Foreskin keratinocyte (primary cell): ENCODE measurements at places on chromosomes 4 and X.
A peak's percentile ranks its signal among the peaks of the same experiment; 100 is the strongest.

DNA sequence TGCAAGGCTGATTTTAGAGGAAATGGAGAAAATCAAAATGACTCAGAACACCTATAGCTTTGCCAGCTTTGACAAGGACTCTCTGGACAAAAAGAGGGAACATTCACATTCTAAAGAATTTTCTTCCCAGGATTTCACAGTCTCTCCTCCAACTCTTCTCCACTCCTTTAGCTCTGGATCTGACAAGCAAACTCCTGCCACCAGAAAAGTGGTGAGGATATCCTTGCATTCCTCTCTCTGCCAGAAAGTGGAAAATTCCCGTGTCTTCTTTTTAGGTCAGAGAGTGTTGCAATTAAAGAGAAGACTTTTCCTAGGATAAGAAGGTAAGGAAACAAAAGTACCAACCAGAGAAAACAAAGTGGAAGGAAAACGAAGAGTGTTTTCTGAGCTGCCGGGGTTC lies 16.1 kb upstream of the PDGFRA start:
- no peak for DNase-seq

DNA sequence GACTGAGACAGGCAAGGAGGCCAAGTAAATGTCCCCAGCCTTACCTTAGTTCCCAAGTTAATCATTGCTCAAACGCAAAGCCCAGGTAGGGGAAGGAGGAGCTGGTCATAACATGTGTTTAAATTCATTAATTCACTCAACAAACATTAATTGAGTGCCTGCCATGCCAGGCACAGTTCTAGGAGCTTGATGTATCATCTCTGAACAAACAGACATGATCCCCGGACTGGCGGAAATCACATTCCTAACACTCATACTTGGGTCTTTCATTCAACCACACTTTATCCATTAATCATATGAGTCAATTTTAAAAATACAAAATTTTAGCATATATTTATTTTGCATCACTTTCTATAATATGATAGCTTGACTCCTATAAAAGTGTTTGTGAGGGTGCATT lies 335.3 kb upstream of the NOCT start:
- DNase-seq = no peak

DNA sequence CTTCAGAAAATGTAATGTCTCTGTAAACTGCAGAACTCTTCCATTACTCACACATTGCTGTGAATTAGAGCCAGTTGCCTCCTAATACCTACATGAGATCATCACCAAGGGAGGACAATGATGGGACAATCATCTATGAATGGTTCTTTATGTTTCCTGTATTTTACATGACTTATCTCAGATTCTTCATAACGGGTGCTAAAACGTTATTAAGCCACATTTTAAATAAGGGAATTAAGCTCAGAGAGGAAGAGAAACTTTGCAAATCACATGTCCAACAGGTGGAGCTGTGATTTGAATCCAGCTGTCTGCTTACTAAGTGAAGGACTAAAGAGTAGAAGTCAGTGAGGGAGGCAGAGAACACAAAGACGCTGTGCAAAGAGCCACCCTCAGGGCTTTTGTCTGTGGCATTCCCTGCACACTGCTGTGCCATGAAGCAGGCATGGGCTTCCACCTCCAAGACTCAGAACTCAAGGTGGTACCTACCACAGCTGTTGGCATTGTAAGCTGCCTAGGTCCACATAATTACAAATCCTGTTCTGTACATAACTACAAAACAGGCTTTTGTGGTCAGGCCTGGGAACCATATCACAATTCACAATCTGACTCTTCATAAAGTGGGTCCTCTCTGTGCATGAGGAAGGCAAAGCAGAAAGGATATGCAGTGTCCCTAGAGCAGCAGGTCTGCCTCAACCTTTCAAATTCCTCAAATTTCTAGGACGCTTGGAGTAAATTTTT lies 12.8 kb downstream of the TBC1D9 start:
- peak; percentile 72 for DNase-seq

- DNase-seq = no peak
Observed at GRCh38 chr4:65968831-65969558, 298.7 kb upstream of the EPHA5 start.

- no peak for DNase-seq
Observed at GRCh38 chr4:6751611-6752485, 30.7 kb upstream of the KIAA0232 start.

DNA sequence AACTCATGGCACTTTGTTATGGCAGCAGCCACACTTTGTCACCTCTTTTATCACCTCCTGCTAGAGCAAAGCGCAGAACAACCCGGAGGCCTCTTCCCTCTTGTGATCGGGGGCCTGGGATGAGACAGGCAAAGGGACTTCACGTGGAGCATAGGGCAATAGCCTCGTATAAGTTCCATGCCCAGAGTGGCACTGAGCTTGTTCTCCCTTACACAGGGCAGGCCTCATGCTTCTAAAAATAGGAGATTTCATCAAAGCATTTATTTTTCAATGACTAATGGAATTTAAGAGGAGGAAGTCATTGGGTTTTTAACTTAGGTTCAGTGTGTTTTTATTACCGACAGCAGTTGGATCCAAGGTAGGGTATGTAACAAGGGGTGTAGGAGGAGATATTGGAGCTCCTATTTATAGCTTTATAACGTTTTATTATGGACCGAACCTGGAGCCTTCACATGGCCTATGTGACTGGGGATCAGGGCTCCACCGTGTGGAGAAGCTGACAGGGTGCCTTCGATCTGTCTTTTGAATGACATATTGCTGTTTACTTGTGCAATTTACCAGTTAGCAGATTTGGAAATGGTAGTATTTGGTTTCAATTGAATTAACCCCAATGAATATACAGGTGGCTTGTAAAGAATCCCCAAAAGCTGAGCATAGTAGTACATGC lies 93.8 kb downstream of the SLC2A9 start:
- DNase-seq = no peak

DNA sequence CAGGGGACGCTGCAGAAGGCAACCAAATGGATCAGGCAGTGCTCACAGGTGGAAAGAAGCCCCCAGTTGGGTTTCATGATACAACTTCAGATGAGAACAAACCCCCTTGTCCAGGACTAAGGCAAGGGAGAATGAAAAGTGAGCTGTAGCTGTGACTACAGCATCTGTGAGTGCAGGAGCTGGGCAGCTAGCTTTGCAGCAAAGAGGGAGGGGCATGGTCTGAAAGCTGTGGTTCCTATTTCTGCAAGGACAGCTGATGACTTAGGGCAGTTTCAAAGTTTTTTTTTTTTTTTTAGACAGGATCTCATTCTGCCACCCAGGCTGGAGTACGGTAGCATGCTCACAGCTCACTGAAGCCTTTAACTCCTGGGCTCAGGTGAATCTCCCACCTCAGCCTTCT lies 1317.4 kb upstream of the DIAPH2 start:
- no peak for DNase-seq

- DNase-seq = peak; percentile 76
Observed at GRCh38 chrX:10486373-10486772, 134.0 kb downstream of the MID1 start.

DNA sequence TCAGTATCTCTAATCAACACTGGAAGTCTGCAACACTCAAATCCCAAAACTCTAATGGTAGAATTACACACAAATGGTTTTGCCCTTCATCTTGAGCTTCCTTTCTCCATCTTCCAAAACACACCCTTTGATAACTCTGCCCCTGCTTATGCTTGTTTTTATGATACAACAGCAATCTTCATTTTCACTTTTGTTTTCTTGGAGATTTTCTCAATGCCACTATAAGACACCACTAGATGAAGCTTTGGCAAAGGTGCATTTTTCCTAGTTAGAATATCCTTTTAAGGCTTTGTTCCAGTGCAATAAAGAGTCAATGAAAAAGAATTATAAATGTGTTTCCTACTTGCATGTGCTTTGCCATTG lies 472.4 kb upstream of the NWD2 start:
- no peak for DNase-seq

DNA sequence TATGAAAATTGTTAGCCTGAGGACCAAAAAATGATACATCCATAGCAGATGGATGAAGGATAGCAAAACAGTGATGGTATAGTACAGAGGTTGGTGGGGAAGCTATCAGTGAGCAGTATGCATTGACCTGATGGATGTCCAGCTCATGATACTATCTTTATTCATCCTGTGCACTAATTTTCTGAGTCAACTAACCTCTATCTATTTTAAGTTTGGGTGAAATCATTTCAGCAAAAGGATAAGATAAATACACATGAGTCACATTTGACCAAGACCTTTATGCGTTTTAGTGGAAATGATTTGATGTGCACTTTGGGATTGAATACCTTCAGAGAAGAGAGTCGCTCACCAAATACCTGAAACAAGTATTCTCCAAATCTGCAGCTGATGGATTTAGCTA lies 351.0 kb upstream of the NR3C2 start:
- DNase-seq = no peak

- no peak for DNase-seq
Observed at GRCh38 chr4:105767579-105767978, 59.0 kb downstream of the GSTCD start.

DNA sequence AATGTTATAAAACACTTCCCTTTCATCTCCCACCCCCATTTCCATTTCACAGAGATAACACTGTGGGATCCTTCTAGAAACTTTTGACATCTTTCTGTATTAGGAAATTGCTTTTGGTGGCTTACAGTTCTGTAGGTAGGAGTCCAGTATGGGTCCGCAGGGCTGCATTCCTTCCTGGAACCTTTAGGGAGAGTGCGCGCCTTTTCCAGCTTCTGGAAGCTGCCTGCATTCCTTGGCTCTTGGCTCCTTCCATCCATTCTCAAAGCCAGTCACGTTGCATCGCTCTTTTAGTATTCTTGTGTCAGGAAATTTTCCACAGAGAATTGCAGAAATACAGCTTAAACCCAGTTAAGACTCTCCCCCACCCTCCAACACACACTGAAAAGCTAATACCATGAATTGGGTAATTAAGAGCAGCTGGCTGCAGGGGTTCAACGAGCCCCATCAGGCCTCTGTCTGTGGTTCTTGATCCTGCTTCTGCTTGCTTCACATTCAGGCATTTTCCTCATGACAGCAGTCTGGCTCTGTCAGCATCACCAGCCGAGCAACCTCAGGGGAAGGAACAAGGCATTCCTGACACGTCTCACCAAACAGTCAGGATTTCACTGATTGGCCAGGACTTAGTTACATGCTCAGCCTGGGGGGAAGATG lies 48.8 kb downstream of the SEPTIN11 start:
- DNase-seq = no peak

DNA sequence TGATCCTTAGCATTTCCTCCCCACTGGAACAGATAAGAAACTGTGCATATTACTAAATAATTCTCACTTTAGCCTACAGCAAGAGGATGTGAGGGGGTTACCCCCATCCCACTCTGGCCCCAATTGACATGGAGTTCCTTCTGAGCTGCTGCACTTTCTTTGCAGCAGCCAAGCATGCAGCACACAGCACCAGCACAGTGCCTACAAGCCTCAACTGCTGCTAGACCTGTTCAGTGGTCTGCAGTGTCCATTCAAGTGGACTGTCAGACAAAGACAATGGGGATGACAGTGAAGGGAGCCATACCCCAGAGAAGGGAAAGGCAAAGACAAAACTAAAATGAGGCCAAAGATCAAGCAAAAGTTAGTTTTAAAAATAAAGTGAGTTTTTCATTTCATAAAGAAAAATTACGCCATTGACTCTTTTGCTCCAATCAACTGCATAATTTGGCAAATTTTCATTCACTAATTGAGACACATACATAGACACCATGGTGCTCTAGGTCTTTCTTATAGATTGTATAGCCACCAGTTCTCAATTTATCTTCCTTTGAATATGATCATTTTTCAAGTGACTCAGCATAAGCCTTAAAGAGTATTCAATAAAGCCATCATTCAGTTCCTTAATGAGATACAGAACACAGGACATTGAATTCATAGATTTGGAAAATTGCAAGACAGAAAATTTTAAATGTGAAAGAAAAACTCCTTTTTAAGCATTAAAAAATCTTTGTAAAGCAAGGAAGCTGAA lies 410.6 kb downstream of the HNRNPD start:
- DNase-seq = no peak

DNA sequence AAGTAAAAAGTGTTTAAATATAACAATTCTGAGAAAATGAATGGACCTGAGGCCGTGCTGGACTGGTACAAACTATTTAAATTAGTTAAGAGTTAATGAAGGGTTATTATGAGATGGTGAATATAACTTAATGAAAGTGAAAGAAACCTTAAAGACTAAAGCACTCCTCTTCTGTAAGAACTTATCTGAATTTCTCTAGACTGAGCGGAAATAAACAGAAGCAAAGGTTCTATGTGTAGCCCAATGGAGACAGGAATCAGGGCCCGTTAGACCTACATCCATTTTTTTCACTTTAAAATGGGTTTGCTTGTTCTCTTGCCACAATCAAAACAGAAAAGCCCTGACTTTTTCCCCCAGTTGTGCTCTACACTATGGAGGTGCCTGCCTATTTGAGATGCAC lies 14.9 kb downstream of the AMMECR1 start:
- no peak for DNase-seq

DNA sequence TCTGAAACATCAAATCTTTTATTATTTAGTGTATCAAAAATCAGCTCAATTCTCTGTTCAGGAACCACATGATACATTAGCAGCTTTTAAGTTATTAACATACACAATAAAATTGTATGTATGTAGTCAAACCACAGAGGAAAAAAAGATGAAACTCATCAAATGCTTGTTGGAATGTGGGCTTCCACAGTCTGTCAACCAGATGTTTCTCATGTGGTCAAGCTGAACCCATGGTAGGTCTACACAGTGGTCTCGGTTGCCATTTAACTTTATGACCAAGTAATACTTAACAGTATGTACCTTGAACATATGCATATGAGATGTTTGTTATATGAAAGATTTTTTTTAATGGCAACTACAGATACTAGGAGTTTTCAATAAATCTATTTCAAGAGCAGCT lies 427.8 kb downstream of the IL15 start:
- DNase-seq = no peak

GRCh38 chrX:12984603-12985319 lies 9.9 kb downstream of the TMSB4X start:
- DNase-seq = peak; percentile 88

GRCh38 chrX:23317799-23318724 lies 16.6 kb upstream of the PTCHD1 start:
- DNase-seq = no peak

DNA sequence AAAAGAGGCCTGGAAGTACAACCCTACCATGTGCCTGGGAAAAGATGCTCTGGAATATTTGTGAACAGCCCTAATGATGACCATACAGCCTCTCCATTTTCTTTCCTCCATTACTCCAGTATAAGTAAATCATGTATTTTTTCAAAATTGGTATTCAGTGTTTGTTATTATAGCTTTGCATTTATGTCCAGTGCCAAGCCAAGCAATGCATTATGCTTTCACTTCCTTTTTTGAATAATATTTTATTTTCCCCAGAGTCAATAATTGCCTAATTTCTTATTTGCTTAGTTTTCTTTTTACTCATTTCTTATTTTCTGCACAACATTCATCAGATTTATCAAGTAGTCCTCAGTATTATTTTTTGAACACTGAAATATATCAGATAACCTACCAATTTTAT lies 49.3 kb upstream of the EOLA2 start:
- DNase-seq = no peak

DNA sequence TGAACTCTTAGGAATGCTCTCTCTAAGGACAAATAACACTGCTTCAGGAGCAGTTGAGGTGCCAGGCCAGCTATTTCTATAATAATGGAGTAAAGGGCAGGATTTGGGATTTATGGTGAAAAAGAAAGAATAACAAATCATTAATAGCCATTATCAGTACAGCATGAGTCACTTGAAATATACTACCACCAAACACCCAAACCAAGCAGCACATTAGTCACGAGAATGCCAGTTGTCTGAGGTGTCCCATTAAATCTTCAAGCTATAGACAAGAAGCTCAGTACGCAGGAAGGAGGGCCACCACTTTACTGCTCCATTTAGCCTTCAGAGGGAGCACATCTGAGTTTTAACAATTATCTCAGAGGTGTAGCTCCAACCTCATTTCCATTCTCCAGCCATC lies 106.8 kb upstream of the MAGEA10 start:
- peak; percentile 37 for DNase-seq
